ENCODE measurements at places on chromosomes 5 and 9. TPM values are rescaled to one million over a fixed set of nuclear protein-coding genes. Genes with fewer than 3 reads are reported as not detected.

The RORB gene
- 0.02 TPM for total RNA-seq

The ADAMTS2 gene
- not detected for total RNA-seq

The ZNF366 gene
- total RNA-seq = not detected

The NUDCD2 gene
- total RNA-seq = 48.0 TPM

The KYAT1 gene
- 14.0 TPM for total RNA-seq

The FANCC gene
- 12.6 TPM for total RNA-seq

DNA sequence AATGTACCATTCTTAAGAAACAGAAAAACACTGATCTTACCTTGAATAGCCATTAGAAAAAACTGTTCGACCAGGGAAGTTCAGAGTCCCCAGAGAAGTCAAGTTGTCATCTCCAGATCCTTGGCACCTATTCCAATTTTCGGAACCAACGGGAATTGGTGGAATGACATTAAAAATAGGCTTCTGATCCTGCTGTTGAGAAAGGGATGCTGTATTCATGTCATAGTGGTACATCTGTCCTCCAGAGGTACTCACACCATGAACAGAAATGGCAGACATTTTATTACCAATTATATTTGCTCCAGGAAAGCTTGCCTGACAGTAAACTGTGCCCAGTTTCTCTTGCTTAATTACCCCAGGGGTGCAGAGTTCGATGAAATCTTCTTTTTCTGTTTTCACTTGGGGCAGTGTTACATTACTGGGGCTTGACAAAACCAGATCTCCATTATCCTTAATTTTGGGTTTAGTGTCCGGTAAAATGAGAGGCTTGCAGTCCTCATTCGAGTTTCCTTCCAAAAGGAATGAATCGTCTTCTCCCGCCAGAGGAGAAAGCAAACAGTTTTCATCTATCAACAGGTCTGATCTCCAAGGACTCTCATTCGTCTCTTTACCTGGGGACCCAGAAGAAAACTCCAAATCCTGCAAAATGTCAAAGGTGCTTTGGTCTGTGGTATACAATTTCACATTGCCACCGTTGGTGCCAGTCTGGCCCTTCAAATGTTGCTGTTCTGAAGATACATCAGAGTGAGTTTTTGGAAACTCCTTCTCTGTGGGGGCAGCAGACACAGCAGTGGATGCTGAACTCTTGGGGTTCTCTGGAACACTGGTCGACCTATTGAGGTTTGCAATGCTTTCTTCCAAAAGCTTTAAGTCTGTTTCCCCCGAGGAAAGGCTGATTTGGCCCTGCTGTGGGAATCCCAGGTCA is 3.6 kb downstream of the NR3C1 start:
- no peaks in the 10 kb centered on the region for H3K27me3 ChIP-seq
- H3K36me3 ChIP-seq = peaks cover 57% of the 10 kb centered on the region
- DNase-seq = no peak
- H3K4me1 ChIP-seq = peaks cover 54% of the 10 kb centered on the region

DNA sequence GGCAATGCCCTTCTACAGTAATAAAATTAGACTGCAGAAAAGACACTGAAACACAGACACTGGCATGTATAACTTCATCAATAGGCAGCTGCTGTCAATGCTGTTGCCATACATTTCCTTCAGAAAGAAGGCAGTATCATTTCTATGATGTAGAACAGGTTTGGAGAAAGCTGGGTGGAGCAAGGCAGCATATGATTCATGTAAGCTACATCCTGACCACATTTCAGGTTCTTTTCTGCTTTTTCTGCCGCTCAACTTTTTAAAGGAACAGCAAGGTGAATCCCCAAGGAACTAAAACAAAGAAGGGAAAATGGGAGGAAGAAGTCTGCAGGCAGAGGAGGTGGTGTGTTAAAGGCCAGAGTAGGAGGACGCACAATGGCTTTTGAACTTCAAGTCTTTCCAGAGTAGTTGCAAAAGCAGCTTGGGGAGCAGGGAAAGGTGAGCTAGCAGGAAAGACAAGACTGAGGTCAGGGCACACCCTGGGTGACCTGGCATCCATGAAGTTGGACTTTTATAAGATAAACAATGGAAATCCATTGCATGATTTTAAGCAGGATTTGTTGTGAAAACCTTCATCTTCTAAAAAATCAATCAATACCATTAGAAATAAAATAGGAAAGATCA is 142.1 kb downstream of the MED10 start:
- H3K4me1 ChIP-seq = no peaks in the 10 kb centered on the region
- H3K27me3 ChIP-seq = no peaks in the 10 kb centered on the region
- H3K4me3 ChIP-seq = no peak overlapping the region

DNA sequence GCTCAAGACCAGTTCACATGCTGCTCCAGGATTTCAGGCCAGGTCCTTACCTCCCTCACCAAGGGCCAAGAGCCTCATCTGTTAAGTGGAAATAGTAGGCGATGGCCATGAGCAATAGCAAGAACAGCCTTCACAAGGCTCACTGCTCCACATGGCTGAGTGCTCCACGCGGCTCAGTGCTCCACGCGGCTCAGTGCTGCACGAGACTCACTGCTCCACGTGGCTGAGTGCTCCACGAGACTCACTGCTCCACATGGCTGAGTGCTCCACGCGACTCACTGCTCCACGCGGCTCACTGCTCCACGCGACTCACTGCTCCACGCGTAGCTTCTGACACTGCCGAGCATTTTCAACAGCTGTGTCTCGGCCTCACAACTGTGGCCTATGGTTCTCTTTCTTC is 36.4 kb upstream of the ADAMTS2 start:
- no peak overlapping the region for H3K27ac ChIP-seq
- no peak overlapping the region for H3K4me3 ChIP-seq
- no peak for DNase-seq
- no peaks in the 10 kb centered on the region for H3K27me3 ChIP-seq

DNA sequence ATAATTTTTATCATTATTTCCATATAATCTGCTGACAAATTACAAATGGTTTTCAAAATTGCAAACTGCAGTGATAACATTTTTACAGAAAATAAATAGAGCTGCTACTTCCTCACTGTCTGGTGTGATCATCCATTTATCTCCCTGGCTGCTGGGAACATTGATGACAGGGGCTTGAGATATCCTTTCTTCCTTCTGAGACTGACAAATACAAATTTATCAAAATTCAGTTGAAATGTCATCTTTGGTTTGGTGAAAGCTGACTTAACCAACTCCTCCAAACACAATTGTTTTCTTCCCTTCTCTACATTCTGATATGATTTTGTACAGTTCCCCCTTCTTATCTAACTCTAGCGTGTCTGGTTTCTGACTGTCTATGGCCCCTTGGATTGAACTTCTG is 611.8 kb upstream of the KLF4 start:
- no peak overlapping the region for H3K27ac ChIP-seq
- no peak overlapping the region for H3K4me3 ChIP-seq
- no peak for DNase-seq
- H3K27me3 ChIP-seq = no peaks in the 10 kb centered on the region
- peaks cover 4% of the 10 kb centered on the region for H3K4me1 ChIP-seq

GRCh38 chr5:179269781-179270543 is 75.3 kb downstream of the ADAMTS2 start:
- H3K27ac ChIP-seq = no peak overlapping the region
- H3K36me3 ChIP-seq = no peaks in the 10 kb centered on the region
- no peaks in the 10 kb centered on the region for H3K4me1 ChIP-seq
- DNase-seq = no peak
- H3K27me3 ChIP-seq = no peaks in the 10 kb centered on the region

DNA sequence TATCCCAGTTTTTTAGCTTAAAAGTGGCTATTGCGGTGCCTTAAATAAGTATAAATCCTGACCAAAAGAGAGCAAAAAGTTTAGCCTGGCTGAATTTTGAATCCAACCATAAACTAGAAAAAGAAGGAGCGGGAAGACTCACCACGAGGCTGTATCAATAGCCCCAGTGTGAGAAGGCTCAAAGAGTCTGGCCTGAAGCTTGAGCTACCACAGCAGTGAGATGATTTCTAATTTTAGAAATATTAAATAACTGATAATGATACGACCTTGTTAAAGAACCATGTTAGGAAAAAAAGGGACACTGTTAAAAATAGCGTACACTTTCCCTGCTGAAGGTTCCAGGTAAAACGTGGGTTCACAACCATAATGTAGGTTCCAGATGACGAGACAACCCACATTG is 134.1 kb upstream of the ZNF462 start:
- H3K36me3 ChIP-seq = no peaks in the 10 kb centered on the region
- no peaks in the 10 kb centered on the region for H3K4me1 ChIP-seq
- no peaks in the 10 kb centered on the region for H3K27me3 ChIP-seq
- H3K27ac ChIP-seq = no peak overlapping the region
- DNase-seq = no peak

GRCh38 chr5:73419465-73420390 is 28.8 kb downstream of the FOXD1 start:
- peaks cover 2% of the 10 kb centered on the region for H3K4me1 ChIP-seq
- no peak overlapping the region for H3K27ac ChIP-seq
- no peak for DNase-seq
- no peak overlapping the region for H3K4me3 ChIP-seq

- no peak for DNase-seq
- H3K4me3 ChIP-seq = no peak overlapping the region
- H3K36me3 ChIP-seq = peaks cover 11% of the 10 kb centered on the region
- peaks cover 4% of the 10 kb centered on the region for H3K27me3 ChIP-seq
- no peaks in the 10 kb centered on the region for H3K4me1 ChIP-seq
- H3K27ac ChIP-seq = no peak overlapping the region
These were observed 146.3 kb downstream of the SNX18 start for GRCh38 chr5:54663866-54664265.

GRCh38 chr5:107526270-107526937 is 144.3 kb downstream of the EFNA5 start:
- H3K4me3 ChIP-seq = no peak overlapping the region
- H3K4me1 ChIP-seq = no peaks in the 10 kb centered on the region
- H3K27ac ChIP-seq = no peak overlapping the region
- peaks cover 12% of the 10 kb centered on the region for H3K27me3 ChIP-seq
- no peaks in the 10 kb centered on the region for H3K36me3 ChIP-seq

GRCh38 chr9:130236436-130236985 is 29.0 kb upstream of the HMCN2 start:
- H3K27me3 ChIP-seq = peaks cover 2% of the 10 kb centered on the region
- H3K27ac ChIP-seq = no peak overlapping the region
- H3K4me1 ChIP-seq = peaks cover 22% of the 10 kb centered on the region
- H3K36me3 ChIP-seq = no peaks in the 10 kb centered on the region
- no peak for DNase-seq

DNA sequence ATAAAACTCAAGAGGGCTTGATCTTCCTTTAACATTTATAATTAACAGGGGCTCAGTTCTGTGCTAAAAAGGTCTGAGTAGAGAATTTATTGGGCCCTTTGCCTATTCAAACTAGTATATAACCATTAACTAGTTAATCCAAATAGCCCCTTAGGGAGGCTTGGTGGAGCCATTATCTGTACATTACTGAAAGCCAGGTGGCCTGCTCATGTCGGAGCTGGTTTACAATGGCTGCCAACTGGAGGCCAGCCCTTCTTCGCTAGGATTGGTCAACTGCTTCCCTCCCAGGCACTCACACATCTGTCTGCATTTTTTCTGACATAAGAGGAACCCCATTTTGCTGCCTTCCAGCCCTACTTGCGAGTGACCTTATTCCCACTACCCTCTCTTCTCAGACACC is 30.4 kb upstream of the NDFIP1 start:
- H3K4me1 ChIP-seq = peaks cover 28% of the 10 kb centered on the region
- H3K36me3 ChIP-seq = peaks cover 2% of the 10 kb centered on the region

- H3K4me1 ChIP-seq = no peaks in the 10 kb centered on the region
- H3K4me3 ChIP-seq = no peak overlapping the region
- no peaks in the 10 kb centered on the region for H3K36me3 ChIP-seq
- H3K27me3 ChIP-seq = peaks cover 7% of the 10 kb centered on the region
These were observed 61.1 kb upstream of the SV2C start for GRCh38 chr5:76021936-76022584.

- H3K27ac ChIP-seq = no peak overlapping the region
- peaks cover 12% of the 10 kb centered on the region for H3K4me1 ChIP-seq
- H3K27me3 ChIP-seq = peaks cover 16% of the 10 kb centered on the region
- no peaks in the 10 kb centered on the region for H3K36me3 ChIP-seq
- H3K4me3 ChIP-seq = no peak overlapping the region
These were observed 82.3 kb downstream of the MACIR start for GRCh38 chr5:103340717-103341388.

DNA sequence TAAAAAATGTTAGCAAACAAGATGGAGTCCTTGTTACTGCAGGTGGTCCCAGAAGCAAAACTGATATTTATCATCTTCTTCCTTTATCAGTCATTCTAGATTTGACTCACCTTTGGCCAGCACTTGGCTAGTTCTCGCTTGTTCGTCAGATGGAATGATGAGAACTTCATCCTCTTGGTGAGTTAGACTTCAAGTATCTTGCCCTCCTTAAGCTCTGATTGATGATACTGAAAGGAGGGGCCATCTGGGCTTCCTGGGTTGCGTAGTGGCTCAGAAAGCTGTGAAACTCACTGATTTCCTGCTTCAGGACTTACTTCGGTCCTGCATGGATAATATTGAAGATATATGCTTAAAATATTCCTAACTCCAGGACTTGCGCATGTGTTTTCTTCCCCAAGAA is 1248.2 kb upstream of the CDH9 start:
- H3K4me3 ChIP-seq = no peak overlapping the region
- no peaks in the 10 kb centered on the region for H3K27me3 ChIP-seq
- H3K36me3 ChIP-seq = no peaks in the 10 kb centered on the region
- no peaks in the 10 kb centered on the region for H3K4me1 ChIP-seq
- DNase-seq = no peak

DNA sequence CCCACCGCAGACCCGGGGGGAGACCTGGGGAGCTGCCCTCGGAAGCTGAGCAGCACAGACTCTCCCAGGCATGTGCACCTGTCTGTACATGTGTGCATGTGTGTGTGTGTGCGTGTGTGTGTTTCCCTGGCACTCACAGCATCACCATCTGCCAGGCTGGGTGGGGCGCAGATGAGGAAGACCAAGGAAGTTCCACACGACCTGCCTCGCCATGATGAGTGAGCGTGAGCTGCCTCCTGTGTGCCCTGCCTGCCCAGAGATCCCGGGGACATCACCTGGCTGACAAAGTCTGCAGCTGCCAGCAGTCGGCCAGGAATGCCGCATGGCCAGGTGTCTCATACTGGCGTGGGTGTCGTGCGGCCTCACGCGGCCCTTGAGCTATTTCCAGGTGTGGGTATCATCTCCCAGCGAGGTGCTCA is 4.0 kb upstream of the GPSM1 start:
- DNase-seq = no peak
- no peak overlapping the region for H3K27ac ChIP-seq

- peaks cover 5% of the 10 kb centered on the region for H3K27me3 ChIP-seq
- H3K4me1 ChIP-seq = no peaks in the 10 kb centered on the region
- no peak overlapping the region for H3K4me3 ChIP-seq
These were observed 35.9 kb upstream of the PUM3 start for GRCh38 chr9:2879803-2880202.

DNA sequence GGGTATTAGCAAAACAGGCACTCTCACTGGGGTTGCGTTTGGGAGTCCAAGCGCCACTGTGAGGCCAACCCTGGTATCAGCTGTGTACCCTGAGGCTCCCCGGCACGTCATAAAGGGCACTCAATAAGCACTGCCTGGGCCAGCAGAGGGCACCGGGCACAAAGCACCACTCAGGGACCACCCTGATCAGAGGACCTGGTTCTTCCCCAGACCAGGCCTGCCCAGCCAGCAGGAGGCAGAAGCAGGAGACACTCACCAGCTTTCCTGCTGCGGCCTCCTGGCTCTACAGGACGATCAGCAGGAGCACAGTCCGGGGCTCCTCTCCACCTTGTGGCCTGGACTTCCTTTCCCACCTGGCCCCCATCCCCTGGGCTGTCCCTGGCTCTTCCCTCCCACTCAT is 12.6 kb downstream of the MGAT1 start:
- H3K27me3 ChIP-seq = no peaks in the 10 kb centered on the region
- H3K4me3 ChIP-seq = no peak overlapping the region
- H3K36me3 ChIP-seq = peaks cover 58% of the 10 kb centered on the region
- H3K4me1 ChIP-seq = peaks cover 9% of the 10 kb centered on the region

All from activated T-helper 2 cell treated with anti-CD3 and anti-CD28 coated beads, Interferon-gamma antibody, Interleukin-2, Interleukin-4, amounts not matched to agents 10 μg/mL and 5 μg/mL and 100 μg/mL, durations not matched to agents 14 hours and 24 hours and 36 hours (primary cell).